ENCODE measurements at places on chromosomes 12 and 14.

- no peak for DNase-seq
Observed at GRCh38 chr14:53147208-53147607, 5.9 kb downstream of the DDHD1 start.

DNA sequence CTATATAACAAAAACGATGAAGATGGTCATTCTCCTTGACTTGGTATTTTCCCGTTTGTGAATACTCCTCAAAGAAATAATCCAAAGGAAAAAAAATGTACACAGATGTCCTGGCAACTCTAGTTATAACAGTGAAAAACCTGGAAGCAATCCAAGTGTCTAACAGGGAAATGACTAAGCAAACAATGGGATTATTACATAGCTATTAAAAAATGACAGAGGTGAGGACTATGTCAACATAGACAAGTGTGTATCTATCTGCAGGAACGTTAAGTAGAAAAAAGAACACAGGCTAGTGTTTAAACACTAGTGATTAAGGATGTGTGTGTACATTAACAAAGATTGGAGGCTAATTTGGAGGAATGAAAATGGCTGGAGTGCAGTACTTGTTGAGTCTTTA is 5.9 kb upstream of the APOLD1 start:
- no peak for DNase-seq

GRCh38 chr14:52780893-52781292 is 10.5 kb downstream of the GNPNAT1 start:
- no peak for DNase-seq

- DNase-seq = no peak
Observed at GRCh38 chr12:82517027-82517426, 158.7 kb downstream of the METTL25 start.

- no peak for DNase-seq
Observed at GRCh38 chr12:112096667-112097066, 11.9 kb downstream of the NAA25 start.

DNA sequence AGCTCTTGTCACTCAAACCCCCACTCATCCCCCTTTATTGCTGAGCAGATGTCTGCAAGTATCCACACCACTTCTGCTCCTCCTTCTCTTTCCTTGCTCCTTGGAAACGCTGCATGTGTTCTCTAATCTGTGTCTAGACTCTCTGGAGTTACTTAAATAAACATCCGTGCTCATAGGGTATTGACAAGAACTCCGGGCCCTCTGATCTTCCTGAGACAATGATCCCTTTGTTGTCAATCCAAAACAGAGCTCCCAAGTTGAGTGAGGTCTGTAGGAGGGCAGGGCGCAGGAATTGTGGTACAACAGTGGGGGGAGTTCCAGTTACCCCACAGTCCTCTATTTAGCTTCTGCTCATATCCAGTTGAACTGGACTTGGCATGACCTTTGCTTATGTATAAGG is 489.0 kb downstream of the SNAPC1 start:
- DNase-seq = no peak

- DNase-seq = no peak
Observed at GRCh38 chr14:68679301-68679700, 113.6 kb downstream of the ZFP36L1 start.

DNA sequence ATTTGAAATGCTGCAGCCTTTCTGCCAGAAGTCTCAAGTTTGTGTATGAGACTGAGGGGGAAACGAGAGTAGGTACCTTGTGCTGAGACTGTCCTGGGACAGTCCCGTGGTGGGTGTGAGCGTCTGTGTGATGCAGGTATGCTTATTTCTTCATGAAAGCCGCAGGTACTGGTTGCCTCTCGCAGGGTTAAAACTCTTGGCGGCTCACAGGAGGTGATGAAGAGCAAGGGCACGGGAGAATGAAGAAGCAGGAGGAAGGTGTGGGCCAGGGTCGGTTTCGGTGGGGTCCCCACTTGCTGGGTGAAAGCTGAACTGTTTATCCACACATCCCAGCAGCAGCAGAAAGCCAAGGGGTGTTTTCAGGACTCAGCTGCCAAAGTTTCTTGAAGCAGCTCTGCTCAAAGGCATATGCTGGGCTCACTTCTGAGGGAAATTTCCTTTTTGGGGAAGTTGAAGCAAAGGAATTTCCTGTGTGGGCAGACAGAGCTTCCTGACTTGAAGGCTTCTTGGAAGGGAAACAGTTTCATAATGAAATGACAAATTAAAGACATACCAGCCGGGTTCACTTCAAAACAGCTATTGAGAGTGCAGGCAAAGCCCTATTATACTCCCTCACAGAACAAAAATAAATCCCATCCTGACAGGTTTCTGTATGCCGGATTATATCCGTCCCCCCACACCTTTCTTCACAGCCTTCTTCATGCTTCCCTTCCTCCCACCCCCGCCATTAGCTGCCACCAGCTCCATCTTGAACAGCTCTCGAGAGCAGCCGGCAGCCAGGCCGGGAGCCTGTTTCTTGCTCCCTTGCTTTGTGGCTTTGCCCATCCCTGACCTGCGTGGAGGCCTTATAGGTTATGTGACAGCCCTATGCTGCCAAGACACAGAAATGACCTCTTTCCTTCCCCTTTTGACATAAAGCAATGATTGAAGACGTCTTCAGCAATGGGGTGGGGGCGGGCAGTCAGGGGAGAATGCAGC is 116.6 kb downstream of the ETV6 start:
- DNase-seq = peak; percentile 79

- no peak for DNase-seq
Observed at GRCh38 chr12:69874606-69875005, 49.6 kb downstream of the MYRFL start.

DNA sequence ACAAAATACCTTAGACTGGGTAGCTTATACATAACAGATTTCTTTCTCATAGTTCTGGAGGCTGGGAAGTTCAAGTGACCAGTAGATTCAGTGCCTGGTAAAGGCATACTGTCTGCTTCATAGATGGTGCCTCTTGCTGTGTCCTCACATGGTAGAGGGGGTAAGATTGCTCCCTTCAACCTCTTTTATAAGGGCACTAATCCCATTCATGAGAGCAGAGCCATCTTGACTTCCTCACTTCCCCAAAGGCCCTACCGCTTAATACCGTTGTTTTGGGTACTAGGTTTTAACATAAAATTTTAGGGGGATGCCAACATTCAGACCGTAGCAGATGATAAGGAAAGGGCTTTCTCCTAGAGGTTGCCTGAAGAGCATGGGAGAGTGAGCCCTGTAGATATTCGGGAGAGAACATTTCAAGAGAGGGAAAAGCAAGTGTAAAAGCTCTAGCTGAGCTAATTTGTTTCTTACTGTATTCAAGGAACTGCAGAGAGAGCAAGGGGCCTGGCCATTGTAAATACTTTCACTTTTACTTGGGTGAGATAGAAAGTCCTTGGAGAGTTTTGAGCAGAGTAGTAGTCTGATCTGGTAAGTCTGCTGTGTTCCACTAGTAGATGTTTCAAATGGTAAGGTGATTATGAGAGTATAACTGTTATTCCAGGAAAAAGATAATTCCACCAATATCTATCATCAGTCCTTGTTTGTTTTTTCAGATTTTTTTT is 27.3 kb downstream of the FRS2 start:
- no peak for DNase-seq

DNA sequence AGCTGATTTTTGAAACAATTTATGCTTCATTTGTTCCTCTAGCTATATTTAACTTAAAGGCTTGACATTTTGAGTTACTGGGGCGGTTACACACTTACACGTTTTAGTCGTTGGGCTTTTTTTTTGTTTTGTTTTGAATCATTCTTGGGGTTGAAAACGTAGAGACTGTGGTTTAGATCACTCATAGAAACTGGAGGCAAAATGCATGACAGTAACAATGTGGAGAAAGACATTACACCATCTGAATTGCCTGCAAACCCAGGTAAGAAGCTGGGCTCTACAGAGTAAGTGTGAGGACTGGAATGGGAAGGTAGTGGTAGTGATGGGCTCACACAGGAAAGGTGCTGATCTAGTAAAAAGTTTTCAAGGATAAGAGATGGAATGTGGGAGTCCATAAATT is at the start of gene CLEC2D:
Gene CLEC2D (plus strand): TSS at position 180 of the 400 bp plus-strand sequence. CDS start 22 bp downstream, at position 202.
- DNase-seq = no peak

- no peak for DNase-seq
Observed at GRCh38 chr12:128381541-128381940, 114.6 kb downstream of the TMEM132C start.

GRCh38 chr14:49036266-49036665 is 549.9 kb downstream of the RPS29 start:
- no peak for DNase-seq

DNA sequence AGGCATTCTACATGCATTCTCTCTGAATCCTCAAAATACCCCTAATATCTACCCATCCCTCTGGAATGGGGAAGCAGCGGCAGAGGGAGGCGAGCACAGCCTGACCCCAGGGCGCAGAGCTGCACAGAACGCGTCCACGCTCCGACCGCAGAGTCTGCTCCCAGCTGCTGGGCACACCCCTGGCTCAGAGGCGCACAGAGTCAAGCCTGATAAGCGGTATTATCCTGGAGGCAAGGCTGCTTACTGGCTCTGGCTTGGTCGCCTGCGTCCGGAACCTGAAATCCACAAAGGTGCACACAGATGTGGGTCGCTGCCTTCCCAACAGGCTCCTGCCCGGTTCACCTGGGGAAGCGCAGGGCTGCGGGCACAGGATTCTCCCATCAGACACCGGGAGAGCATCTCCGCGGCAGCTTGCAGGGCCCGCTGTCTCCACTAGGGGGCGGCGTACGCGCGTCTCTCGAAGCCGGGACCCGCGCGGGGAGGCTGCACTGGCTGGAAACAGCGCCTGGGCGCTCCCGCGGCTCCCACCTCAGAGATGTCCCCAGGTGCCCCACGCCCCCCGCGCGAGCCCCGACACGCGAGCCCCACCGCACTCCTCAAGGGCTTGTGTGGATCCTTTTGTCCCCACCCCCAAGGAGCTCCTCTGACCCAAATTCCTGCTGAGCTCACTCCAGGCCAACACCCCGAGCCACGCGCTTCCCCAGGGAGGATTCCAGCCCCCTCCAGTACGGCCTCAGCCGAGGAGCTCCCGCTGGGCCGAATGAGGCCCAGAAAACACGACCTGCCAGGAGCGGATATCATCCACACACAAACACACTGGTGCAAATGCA is 120.1 kb upstream of the FZD10 start:
- no peak for DNase-seq

GRCh38 chr12:68207276-68207675 is 18.3 kb downstream of the IL26 start:
- DNase-seq = no peak

DNA sequence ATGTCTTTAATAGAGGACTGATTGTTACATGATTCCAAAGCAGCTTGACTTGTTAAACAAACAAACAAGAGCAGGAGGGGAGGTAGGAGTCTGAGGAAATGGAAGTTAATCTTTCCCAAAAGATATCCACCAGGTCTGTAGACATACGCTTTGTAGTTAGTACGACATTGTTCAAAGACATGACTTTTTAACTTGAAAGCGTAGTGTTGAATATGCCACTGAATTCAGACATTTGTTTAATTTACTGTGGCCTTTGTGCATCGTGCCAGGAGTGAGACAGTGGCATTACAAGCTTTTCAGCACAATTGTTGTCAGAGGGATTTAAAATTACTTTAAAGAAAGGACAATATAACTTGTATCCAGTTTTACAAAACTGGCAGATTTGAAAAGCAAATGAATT is 53.0 kb downstream of the SAV1 start:
- no peak for DNase-seq

DNA sequence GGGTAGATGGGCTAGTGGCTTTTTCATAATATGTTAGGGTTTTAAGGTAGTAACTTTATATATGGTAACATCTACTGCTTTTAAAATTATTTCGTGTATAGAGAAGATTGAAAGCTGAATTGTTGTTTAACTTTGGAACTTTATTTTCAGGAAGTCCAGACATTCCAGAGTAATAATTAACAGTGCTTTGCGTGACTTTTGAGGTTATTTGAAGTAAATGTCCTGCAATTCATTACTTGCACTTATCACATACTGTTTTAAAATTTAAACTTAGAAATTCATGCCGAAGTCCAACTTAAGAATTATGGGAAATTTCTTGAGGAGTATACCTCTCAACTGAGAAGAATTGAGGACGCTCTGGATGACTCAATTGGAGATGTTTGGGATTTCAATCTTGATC is 3.3 kb downstream of the WASHC4 start:
- DNase-seq = no peak

DNA sequence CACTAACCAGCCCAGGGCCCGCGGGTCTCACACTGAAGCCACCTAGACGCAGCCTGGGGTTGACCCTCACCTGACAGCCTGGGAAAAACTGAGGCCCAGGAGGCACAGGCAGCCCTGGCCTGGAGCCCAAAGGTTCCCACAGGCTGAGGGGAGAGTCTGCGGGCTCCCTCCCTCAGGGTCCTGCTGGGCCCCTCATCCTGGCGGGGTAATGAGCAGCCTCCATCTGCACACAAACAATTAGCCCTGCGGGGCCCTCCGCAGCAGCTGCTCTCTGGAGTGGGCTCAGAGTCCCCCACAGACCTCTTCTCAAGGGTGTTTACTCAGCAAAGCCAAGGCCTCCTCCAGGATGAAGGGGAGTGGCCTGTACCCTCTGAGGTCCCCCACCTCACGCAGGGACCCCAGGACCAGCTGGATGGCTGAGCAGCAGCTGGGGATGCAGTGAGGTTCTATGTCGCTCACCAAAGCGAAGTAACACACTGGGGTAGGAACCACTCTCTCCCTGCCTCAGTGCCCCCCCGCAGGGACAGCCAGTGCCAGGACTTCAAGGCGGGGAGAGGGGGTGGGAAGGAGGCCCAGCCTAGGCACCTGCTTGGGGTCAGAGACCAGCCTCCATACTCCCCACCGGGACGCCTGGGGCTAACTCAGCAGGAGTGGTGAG is 7.3 kb downstream of the AKT1 start:
- no peak for DNase-seq

- no peak for DNase-seq
Observed at GRCh38 chr14:75091251-75091650, 21.8 kb downstream of the ZC2HC1C start.

- no peak for DNase-seq
Observed at GRCh38 chr14:71525663-71526221, 406.5 kb upstream of the RGS6 start.

DNA sequence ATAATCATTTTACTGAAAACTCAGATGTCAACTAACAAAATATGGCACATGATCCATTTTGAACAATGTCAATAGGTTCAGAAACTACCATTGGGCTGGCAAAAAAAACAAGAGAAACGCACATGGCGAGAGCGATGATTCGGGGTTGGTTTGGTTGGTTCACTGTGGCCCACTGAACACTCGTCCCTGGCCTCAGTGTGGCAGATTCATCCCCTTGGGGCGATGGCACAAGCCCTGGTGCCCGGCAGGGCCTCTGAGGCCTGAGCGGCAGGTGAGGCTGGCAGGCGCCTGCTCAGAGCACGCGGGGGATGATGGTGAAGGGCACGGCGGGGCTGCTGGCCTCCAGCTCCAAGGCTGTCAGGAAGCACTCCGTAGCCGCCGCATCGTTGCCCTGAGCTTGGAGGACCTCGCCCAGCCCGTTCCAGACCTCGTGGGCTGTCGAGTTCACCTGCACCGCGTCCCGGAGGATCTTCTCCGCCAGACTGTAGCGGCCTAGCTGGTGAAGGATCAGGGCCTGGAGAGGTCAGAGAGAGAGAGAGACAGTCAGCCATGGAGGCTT is 144.3 kb downstream of the CALM1 start:
- no peak for DNase-seq

Data from stimulated activated naive CD4-positive, alpha-beta T cell treated with Interleukin-2 at 50 U/mL for 16 hours (primary cell).